ENCODE measurements at places on chromosomes 1 and 21.

GRCh38 chr1:79497193-79497773 lies 490.8 kb upstream of the ADGRL4 start:
- peak; percentile 60 for DNase-seq

DNA sequence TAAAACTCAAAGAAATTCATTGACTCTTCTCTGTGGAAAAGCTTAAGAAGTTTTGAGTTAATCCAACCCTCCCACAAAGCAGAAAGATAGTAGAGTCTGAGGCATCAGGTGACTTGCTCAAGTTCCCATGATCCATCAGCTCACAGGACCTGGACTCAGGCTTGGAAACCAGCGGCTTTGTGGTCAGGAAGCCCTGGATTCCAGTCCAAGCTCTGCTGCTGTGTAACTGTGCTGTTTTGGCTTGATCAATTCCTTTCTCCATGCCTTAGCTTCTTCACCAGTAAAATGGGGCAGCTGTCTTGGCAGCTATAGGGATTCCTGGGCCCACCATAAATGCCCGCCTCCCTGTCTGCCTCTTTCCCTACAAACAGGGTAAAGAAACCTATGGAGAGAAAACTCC lies 180.2 kb downstream of the HIVEP3 start:
- DNase-seq, result peak; percentile 38

DNA sequence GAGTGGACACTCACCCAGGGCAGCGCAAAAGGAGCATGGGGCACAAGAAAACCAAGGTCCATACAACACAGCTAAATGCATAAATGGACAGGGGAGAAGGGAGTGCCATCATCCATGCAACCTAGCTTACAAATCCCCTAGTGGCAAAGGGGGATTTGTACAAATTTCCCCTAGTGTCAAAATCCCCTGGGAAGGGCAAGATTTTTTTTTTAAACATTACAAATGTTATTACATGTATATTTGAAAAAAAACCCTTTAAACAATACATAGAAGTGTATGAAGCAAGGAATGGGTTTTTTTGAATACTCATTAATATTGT lies 89.6 kb upstream of the IVNS1ABP start:
- no peak for DNase-seq

- no peak for DNase-seq
These were observed 38.5 kb upstream of the ENAH start for GRCh38 chr1:225691377-225691776.

DNA sequence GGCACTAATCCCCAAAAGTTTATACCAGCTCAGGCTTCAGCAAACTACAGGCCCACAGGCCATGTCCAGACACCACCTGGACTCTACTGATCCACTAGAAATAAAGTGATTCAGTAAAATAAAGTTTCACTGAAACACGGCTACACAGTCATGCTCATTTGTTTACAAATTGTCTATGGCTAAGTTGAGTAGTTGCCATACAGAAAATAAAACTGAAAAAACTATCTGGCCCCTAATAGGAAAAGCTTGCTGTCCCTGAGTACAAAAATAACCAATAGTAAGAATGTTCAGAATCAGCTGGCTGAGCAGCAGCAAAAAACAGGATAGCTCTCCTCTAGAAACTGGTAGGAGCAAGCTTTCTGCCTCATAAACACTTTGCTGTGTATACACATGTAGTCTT lies 221.5 kb downstream of the RERE start:
- DNase-seq, result no peak

DNA sequence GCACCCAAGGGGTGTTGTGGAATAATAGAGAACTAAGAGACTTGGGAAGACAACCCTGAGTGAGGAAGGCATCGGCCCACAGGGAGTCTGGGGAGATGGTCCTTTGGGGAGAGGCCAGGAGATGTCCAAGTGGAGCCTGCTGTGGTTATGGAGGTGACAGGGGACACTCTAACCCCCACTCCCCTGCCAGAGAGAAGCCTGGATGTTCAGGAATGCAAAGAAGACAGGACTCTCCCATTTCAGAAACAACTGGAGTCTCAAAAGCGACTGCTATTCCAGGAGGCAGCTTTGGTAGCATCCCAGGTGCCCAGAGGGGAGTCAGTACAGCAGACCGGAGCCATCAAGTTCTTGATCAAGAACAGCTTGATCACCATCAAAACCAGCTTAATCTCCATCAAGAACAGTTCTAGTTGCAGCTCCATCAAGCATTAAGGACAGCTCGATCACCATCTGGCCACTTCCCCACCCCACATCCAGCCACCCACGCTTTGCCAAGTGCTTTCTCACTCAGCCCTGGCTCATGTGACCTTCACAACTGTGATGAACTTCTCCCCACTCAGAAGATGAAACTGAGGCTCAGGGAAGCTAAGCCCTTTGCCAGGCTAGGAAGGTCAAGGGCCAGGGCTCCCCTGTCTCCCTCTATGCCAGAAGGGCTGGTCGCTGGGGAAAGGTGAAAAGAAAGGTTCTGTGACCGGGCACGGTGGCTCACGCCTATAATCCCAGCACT lies 743 bp downstream of the CD52 start:
- DNase-seq, result no peak

DNA sequence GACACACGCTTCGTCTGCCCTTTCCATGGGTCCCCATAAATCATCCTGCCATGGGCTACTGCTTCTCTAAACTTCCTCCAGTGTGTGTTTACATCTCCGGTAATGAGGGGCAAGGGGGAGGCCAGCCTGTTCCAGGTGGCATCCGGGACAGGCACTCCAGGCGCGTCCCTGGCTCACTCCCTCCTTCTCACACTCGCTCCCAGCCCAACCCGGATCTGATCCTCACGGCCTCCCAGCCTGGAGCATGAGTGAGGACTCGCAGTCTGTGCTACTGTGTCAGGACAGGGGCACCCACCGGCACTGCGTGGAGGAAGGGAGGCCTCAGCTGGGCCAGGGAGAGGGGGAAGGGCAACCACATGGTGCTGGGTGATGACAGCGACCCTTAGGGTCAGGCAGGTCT lies 225.4 kb downstream of the TRABD2B start:
- no peak for DNase-seq

- DNase-seq, result no peak
These were observed 87.5 kb upstream of the PLPPR4 start for GRCh38 chr1:99176753-99177152.

- DNase-seq, result no peak
These were observed 39.1 kb downstream of the PTPRU start for GRCh38 chr1:29275435-29275834.

DNA sequence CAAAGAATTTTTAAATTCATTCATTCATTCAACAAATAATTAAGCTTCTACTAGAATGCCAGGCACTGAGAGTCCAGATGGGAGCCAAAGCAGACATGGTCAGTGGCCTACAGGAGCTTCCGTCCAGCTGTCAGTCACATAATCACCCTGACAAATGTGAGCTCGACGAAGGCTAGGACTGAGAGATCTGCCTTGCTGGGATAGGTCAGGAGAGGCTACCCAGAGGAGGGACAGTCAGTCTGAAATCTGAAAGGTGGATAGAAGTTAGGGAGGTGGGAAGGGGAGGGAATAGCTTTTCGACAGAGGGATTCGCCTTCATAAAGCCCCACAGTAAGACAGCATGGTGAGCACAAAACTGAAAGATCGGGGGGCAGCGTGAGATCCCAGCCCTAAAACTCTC lies 8.3 kb downstream of the EPHX1 start:
- DNase-seq, result no peak

GRCh38 chr1:244346972-244347618 lies 104.6 kb downstream of the ADSS2 start:
- no peak for DNase-seq

DNA sequence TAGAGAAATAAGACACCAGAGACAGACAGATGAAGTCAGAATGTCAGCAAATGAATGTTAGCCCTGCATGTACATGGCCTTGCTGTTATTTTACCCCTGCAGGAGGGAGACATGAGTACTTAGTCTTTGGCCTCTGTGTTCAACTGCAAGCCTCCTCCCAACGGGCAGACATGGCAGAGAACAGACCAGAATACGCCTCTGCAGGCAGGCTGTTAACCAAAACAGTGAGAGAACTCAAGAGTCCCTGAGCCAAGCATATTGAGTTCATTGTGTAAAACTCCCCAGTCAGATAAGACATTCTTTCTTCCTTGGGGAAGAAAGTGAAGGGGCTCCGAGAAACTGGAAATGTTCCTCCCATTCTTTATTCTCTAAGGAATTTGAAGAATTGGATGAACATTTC lies 150.9 kb downstream of the PHTF1 start:
- no peak for DNase-seq

GRCh38 chr1:87535551-87535950 lies 206.9 kb downstream of the LMO4 start:
- no peak for DNase-seq

DNA sequence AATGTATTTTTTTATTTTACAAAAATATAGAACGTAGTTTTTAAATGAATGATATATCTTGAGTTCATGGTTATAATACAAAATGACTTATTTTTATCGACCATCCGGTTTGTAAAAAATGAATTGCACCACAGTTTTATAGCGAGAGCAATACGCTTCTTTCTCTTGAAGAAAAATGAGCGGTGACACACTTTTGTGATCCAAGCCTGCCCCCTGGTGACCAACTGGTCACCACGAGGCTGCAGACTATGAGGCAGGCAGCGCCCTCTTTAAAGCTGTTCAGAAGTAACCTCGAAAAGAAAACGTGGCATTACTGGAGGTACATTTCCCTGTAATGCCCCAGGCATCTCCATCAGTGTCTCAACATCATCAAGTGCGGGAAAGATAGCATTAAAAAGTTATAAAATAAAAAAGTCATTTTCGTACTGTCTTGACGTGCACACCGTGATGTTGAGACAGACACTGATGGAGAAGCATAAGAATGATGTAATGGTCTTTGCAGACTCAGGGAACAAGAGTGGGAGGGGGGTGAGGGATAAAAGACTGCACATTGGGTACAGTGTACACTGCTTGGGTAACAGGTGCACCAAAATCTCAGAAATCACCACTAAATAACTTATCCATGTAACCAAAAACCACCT lies 734.2 kb upstream of the ADAMTS5 start:
- DNase-seq, result peak; percentile 78

DNA sequence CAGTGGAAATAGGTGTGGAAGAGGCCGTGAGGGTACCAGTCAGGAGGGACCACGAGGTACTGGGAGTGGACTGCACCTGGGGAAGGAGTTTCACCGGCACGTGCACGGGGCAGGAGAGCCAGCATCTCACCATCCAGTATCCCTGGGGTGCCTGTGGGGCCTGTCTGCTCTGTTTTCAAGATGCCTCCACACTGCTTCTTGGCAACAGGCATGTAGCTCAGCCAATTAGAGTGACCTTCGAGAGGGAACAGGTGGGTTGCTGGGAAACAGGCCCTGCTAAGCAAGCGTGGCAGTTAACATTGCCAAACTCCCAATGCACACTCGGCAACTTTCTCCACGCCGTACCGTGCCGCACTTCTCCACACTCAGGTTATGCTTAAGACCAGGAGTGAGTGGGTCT lies 17.7 kb downstream of the KCNC4 start:
- no peak for DNase-seq

DNA sequence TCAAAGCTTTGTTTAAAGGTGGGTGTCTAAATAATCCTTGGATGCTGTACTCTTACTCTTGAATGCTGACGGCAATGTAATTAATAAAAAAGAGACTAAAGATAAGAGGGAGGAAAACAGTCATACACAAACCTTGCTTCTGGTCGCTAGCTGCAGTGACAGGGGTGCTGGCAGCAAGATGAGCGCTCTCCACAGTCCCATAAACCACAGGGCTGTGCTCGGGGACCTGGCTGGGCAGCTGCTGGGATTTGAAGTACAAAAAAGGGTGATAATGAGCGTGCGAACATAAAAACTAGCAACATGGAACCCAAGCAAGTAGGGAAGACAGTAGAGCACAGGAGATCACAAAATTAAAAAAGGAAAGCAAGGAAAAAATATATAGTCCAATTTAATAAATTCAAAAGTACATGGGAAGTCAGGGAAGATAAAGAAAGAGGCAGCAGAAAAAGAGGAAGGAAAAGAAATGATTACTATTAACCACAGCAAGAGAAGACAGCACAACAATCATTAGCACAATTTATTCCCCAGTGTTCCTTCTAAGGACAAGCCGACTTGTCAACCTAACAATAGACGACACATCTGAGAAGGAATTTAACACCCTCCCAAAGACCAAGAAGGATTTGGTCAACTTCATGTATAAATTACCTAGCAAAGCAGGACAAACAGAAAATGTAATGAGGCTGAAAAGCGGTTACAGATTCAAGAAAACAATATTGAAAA lies 162.9 kb upstream of the HP1BP3 start:
- DNase-seq, result no peak

DNA sequence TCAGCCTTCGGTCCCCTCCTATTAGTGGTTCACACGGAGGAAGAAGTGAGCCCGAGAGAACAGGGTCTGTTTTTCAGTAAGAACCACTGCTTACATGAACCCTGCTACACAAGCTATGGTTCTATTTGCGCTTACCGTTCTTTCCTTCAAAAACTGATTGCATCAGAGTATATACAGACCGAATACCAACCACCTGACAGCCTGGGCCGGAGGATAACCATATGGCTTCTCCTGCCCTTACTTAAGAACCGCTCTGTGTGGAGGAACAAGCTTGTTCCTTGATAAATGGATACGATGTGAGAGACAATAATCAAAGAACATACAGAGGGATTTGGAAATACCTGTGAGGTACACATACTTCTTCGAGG lies 1.1 kb upstream of the KCNT2 start:
- no peak for DNase-seq

GRCh38 chr1:217322834-217323233 lies 308.1 kb downstream of the GPATCH2 start:
- DNase-seq, result no peak

- peak; percentile 91 for DNase-seq
These were observed 18.2 kb downstream of the PHLDA3 start for GRCh38 chr1:201450721-201451291.

GRCh38 chr1:156119503-156120209 lies 5.1 kb downstream of the LMNA start:
- peak; percentile 83 for DNase-seq

GRCh38 chr1:210214573-210215409 lies 17.8 kb upstream of the SERTAD4 start:
- DNase-seq, result no peak

DNA sequence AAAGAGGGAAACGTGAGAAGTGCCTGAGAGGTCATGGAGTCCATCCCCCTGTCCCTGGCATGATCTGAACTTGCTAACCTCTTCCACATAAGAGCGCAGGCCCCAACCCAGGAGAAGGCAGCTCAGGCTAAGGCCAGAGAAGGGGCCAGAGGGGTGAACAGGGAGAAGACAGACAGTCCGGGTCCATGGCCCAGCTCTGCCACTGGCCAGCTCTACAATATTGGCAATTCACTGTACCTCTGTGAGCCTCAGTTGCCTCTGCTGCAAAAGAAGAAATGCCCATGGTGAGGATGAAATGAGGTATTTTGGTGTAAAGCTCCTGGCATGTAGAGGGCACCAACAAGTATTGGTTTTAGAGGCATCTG lies 72.3 kb downstream of the CAMK2N1 start:
- no peak for DNase-seq

DNA sequence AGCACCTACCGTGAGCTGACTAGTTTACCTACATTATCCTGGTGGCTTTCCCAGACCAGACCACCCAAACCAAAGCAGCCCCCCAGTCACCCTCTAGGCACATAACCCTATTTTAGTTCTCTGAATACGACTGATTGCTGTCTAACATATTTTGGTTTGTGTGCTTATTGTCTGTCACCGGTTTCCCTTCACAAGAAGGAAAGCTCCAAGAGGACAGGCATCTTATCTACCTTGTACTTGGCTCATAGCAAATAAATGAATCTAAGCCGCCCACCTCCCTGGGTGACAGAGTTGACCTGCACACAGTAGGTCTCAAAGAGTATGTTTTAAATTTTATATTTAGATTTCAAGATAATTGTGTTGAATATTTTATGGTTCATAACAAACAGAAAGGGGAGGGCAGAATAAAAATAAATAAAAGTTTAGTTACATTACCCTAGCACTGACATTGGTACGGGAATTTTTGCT lies 904 bp upstream of the PRDX6 start:
- no peak for DNase-seq

- peak; percentile 93 for DNase-seq
These were observed at the start of gene TLR5 for GRCh38 chr1:223142795-223143536. TSS of gene TLR5 (minus strand) at chr1:223143248. CDS start at chr1:223113031, 30,217 bp downstream.

All from GM03348 (cell line).